NCI-H446 treated with DMSO at 0.1 percent for 48 hours (cell line): ENCODE measurements at places on chromosomes 4 and X.
A peak's percentile ranks its signal among the peaks of the same experiment; 100 is the strongest.

DNA sequence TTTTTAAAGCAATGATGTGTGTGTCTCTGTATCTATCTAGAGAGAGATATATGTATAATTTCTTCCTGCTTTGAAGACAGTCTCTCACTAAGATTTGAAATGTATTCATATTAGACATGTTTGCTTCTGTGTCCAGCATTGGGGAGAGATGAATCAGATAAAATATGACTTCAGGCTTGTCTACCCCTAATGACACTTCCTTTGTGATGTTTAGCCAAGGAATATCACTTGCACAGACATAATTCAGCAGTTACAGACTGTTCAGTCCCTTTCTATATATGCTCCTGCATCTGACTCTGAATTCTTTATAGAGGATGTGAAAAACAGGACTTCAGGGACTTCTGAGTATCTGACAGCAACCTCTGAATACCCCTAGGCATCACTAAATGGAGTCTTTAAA lies 158.4 kb downstream of the DCLK2 start:
- no peak for DNase-seq

- DNase-seq, result no peak
Measured at GRCh38 chr4:109786846-109787245, 15.0 kb downstream of the CFI start.

- no peak for DNase-seq
Measured at GRCh38 chrX:111309083-111309482, 38.8 kb upstream of the CAPN6 start.

- no peak for DNase-seq
Measured at GRCh38 chrX:149682031-149682430, 29.8 kb upstream of the MAGEA11 start.

- no peak for DNase-seq
Measured at GRCh38 chrX:22934640-22935039, 65.1 kb upstream of the DDX53 start.

DNA sequence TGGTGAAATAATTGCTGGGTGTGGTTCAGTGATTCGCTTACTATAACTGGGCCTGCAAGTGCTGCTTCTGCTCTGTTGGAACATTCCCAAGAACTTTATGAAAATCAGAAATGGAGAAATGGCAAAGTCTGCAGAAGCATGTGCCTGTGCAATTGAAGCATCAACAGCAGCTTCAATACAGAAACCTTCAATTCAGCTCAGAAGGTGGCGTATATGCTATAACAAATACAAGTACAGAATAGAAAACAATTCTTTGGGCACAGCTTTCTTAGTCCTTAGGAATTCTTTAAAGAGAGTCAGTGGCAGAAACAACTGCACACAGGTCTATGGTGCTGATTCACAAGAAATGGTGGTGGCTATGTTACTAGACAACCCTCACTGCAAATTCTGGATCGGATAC lies 18.0 kb upstream of the PDHA2 start:
- no peak for DNase-seq

GRCh38 chrX:119503484-119503861 lies 35.2 kb downstream of the SLC25A5 start:
- peak; percentile 20 for DNase-seq

DNA sequence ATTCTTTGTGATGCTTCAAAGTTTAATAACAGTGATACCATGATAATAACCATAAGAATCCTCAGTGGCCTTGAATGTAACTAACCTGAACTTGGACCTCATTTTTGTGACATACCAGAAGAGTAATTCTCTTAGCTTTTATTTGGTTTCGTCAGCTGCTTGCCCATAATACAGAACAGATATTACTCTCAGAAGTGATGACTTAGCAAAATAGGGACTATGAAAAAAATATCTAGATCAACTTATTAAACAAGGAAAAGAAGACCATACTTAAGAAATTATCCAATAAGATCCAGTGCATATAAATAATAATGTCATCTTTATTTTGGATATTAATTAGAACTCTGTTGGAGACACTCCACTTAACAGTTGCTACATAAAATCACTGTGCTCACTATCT lies 236.9 kb upstream of the GPC4 start:
- DNase-seq, result no peak

- no peak for DNase-seq
Measured at GRCh38 chr4:123488916-123489315, 92.3 kb downstream of the SPRY1 start.

GRCh38 chr4:168777277-168777965 lies 232.6 kb downstream of the CBR4 start:
- no peak for DNase-seq

- no peak for DNase-seq
Measured at GRCh38 chr4:39464886-39465501, 6.1 kb downstream of the LIAS start.

GRCh38 chr4:98203332-98204235 lies 57.6 kb upstream of the RAP1GDS1 start:
- DNase-seq, result no peak

DNA sequence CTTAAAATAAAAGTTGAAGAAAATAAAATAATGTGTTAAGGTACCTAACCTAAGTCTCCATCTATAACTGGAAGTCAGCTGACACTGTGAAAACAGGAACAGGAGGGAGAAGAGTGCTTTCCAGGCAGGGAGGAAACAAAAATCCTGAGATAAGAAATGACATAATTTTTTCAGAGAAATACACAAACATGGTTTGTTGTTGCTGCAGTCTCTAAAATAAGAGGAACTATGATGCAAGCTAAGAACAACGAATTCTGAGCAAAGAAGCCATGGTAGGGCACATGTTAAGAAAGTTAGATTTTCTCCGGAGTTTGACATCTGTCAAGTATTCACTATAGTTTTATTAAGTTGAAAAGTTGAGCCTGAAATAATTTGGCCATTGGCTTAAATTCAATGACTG lies 26.9 kb downstream of the PAPSS1 start:
- no peak for DNase-seq

- DNase-seq, result no peak
Measured at GRCh38 chrX:129043138-129043537, 480.2 kb downstream of the SMARCA1 start.

DNA sequence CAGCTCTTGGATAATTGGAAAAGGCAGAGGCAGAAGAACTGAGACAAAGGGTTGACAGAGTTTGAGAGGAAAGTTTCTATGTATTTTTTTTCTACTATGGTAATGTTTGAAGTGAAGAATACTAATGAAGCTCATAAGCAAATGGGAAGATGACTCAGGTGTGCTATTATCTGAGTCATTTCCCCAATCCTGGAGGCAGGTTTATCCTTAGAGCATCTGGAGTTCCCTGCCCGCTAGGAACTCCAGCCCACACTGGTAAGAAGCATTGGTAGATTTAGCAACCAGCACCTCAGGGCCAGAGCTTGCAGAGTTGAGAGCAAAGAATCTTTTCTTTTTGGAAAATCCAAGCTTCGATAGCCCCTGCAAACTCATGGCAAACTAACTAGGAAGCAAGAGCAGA lies 55.2 kb downstream of the DOCK11 start:
- DNase-seq, result no peak
